K562 (cell line): ENCODE measurements at places on chromosomes 16 and 17. TPM values are rescaled to one million over a fixed set of nuclear protein-coding genes. Genes with fewer than 3 reads are reported as not detected.

DNA sequence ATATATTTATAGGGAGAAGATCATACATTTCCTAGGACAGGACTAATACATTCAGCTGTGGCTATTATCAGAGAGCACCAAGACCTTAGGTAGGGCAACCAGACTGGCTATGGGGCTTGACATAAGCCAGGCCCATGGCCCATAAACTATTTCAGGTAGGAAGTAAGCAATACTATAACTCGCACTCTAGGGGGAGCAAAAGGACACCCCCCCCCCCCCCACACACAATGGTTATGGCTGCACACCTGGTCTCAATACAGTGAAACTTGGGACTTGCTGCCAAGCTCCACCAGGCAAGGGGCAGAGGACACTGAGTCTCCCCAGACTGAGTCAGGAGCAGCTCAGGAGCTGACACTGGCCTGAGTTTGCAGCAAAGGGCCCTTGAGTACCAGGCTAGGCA lies 348.9 kb upstream of the ASIC2 start:
- DNase-seq, result peak; percentile 20
- no peak overlapping the region for H3K27ac ChIP-seq
- H3K27me3 ChIP-seq, result no peaks in the 10 kb centered on the region
- H3K4me3 ChIP-seq, result no peak overlapping the region
- H3K4me1 ChIP-seq, result no peaks in the 10 kb centered on the region
- no peaks in the 10 kb centered on the region for H3K36me3 ChIP-seq

- H3K4me3 ChIP-seq, result peak overlapping the region; percentile 73
- H3K36me3 ChIP-seq, result peaks cover 41% of the 10 kb centered on the region
- DNase-seq, result peak; percentile 95
- H3K4me1 ChIP-seq, result peaks cover 45% of the 10 kb centered on the region
These were observed 338 bp upstream of the RPL19 start for GRCh38 chr17:39199820-39200069.

- H3K4me1 ChIP-seq, result peaks cover 23% of the 10 kb centered on the region
- no peak overlapping the region for H3K27ac ChIP-seq
- H3K36me3 ChIP-seq, result no peaks in the 10 kb centered on the region
- H3K4me3 ChIP-seq, result no peak overlapping the region
- no peak for DNase-seq
These were observed 49.3 kb upstream of the JPH3 start for GRCh38 chr16:87552772-87553573.

DNA sequence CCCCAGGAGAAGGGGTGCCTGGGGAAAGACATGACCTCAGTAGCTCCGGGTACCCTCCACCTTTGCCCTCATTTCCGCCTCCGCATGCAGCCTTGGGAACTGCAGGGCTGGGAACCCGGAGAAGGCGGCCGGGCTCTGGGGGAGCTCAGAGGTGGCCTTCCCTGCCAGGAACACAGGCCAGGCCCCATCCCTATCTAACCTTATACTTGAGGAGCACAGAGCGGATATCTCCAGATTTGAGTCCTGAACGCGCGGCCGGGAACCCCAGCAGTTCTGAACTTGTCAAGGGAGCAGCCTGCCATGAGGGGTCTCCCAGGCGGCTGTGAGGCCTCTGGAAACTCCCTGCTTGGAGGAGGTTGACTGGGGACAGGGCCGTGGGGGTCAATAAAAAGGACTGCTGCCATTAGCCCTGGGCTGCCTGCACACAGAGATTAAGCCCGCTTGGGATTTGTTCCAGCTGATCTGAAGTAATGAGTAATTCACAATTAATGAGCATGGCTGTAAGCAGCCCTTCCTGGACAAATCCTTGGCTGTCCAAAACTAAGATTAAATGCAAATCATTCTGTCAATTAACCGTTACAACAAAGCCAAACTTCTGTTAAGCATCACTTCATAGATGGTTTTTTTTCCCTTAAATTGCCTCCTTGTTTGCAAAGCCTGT lies 26.3 kb upstream of the METRNL start:
- no peaks in the 10 kb centered on the region for H3K27me3 ChIP-seq
- no peak overlapping the region for H3K27ac ChIP-seq
- no peak overlapping the region for H3K4me3 ChIP-seq
- DNase-seq, result no peak
- H3K4me1 ChIP-seq, result peaks cover 33% of the 10 kb centered on the region

DNA sequence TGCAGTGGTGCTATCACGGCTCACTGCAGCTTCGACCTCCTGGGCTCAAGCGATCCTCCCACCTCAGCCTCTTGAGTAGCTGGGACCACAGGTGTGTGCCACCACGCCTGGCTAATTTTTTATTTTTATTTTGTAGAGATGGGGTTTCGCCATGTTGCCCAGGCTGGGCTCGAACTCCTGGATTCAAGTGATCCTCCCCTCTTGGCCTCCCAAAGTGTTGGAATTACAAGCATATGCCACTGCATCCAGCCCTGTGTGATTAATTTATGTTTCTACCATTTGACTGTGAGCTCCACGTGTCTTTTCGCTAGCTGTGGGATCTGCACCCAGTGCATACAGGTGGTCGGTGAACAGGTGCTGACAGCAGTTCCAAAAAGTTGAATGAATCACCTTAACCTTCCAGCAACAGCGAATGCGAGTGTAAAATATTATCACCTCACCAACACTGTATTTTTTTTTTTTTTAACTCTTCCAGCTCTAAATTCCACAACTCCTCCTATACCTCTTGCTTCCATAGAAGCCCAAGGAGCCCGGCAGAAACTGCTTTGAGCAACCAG lies 484 bp upstream of the NUDT7 start:
- H3K4me3 ChIP-seq, result peak overlapping the region; percentile 23; the same call in 1 of the 2 replicates
- H3K4me1 ChIP-seq, result peaks cover 5% of the 10 kb centered on the region
- no peaks in the 10 kb centered on the region for H3K36me3 ChIP-seq
- DNase-seq, result no peak
- peak overlapping the region; percentile 58 for H3K27ac ChIP-seq

NAT9 gene
- 56.8 and 63.6 TPM in 2 replicates for total RNA-seq

SCGB1C2 gene
- not detected in 2 replicates for total RNA-seq
